NCI-H1417 treated with DMSO at 0.1 percent for 48 hours (cell line): ENCODE measurements at places on chromosomes 11 and 22.
A peak's percentile ranks its signal among the peaks of the same experiment; 100 is the strongest.

- DNase-seq = no peak
Measured at GRCh38 chr11:44645827-44646226, 80.4 kb downstream of the CD82 start.

- DNase-seq = no peak
Measured at GRCh38 chr11:1929621-1930461, 10.3 kb downstream of the TNNT3 start.

- no peak for DNase-seq
Measured at GRCh38 chr22:35634943-35635540, 13.2 kb upstream of the APOL6 start.

GRCh38 chr22:23259916-23260644, 79.8 kb downstream of the BCR start:
- no peak for DNase-seq

DNA sequence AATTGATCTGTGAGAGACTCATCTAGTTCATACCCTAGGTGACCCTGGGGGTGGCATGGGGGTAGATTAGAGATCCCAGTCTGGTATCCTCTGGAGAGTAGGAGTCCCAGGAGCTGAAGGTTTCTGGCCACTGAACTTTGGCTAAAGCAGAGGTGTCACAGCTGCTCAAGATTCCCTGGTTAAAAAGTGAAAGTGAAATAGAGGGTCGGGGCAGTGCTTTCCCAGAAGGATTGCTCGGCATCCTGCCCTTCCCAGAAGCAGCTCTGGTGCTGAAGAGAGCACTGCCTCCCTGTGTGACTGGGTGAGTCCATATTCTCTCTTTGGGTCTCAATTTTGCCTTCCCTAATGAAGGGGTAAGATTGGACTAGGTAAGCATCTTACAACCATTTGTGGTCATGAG, 653 bp downstream of the IL18BP start:
- DNase-seq = no peak

DNA sequence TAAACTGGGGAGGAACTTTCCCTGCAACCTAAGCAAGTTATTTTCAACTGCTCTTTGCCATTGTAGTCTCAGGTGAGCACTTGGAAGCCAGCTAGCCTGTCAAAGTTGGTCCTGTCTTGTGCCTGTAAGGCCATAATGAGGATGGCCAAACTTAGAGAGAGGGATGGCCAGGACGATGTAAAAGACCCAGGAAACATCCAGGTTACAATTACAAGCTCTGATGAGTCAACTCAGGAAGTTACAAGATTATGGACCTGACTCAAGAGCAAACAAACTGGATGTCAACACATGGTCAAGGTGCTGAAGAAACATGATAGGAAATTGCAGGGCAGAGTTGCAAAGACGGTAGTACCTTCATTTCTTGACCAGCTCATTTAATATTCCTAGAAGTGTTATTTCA, 1.6 kb downstream of the GTPBP1 start:
- DNase-seq = no peak

DNA sequence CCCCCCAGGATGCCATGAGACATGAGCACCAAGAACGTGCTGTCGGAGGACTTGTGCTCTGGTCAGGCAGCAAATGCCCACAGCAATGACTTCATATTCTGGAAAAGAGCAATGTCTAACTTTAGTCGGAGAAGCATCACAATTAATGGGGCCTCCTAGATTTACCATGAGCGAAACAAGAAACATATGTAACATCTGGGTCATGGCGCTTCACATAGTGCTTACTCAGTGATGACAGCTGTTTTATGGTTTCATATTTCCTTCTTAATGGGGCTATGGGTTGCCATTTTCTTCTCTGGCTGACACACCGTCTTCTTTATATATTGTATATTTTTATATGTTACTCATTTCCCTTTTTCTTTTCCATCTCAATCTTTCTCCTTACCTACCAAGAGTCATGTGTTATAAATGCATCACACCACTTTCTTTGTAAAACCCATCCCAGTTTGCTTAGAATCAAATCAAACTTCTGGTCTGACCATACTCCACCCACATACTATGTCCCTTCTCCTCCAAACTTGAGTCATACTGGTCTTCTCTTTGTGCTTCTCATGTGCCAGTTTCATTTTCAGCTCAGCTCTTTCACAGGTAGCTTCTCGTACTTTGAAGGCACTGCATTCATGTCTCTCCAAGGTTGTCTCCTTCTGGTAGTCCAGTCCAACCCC, 9.4 kb upstream of the CASP12 start:
- DNase-seq = no peak

GRCh38 chr11:34502949-34503348, 10.6 kb downstream of the ELF5 start:
- no peak for DNase-seq

DNA sequence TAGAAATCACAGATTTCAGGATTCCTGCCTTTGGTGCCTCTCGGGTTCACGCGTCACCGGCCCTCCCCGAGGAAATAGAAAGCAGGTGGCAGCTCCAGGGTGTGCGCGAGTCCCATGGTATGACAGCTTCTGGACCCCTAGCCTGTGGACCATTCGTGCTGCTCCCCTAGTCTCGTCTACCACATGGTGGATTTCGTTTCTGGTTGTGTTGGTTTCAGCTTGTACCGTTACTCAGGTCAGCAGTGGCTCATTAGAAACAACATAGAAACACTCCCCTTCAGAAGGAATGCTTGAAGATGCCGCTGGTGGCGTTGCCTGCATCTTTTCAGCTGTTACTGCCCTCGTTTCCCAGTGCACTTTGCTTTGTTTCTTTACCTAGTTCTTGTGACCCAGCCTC, 700 bp downstream of the TTC17 start:
- no peak for DNase-seq

DNA sequence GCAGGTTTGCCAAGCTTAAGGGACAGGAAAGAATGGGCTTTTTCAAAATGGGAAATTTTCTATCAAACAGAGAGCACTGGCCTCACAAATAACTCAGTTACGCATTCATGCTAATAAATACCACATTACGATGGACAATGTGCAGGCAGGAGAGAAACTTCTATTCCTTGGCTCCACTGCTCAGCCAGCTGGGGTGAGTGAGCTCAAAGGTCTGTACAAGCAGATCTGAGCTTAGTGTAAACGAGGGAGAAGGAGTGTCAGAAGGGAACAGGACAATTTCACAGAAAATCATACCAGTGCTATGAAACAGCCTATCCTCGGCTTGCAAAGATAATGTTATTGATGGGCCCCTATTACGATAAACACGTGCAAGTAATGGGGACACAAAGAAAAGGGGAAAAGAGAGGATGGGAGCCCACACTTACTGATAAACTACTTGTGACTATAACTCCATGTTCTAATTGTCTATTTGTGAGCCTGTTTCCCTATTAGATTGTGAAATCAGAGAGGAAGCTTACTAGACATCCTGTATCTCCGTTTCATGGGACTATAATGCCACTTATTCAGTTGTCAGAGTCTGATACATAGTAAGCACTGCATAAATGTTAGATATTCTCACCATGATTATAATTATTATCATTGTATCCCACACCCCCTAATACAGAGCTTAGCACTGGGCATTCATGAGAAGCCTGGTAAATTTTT, 46.3 kb downstream of the AMOTL1 start:
- no peak for DNase-seq

GRCh38 chr11:8813658-8814057, 97.3 kb upstream of the AKIP1 start:
- peak; percentile 2 for DNase-seq

- no peak for DNase-seq
Measured at GRCh38 chr22:24094966-24095365, 83.9 kb downstream of the CABIN1 start.

DNA sequence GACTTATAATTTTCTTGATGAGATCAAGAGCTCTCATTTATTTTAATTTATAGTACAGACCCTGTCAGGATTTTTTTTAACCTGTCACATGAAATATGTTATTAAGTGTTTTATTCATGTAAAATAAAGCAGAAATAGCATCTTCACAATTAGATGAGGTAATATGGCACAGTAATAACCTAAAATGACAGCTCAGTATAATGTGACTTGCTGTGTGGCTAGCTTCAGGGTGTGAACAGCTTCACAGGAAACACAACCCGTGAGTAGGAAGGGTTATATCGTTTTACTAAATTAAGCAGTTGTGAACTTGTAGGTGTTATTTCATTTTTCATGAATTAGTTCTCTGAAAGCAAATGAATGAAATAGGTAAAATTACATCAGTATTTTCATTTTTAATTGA, 366.9 kb upstream of the CHORDC1 start:
- DNase-seq = no peak

GRCh38 chr11:876545-876944, 33.9 kb downstream of the TSPAN4 start:
- peak; percentile 17 for DNase-seq

- no peak for DNase-seq
Measured at GRCh38 chr22:37896181-37896592, 9.9 kb upstream of the MICALL1 start.

- DNase-seq = no peak
Measured at GRCh38 chr11:70307176-70307575, 36.7 kb downstream of the PPFIA1 start.

DNA sequence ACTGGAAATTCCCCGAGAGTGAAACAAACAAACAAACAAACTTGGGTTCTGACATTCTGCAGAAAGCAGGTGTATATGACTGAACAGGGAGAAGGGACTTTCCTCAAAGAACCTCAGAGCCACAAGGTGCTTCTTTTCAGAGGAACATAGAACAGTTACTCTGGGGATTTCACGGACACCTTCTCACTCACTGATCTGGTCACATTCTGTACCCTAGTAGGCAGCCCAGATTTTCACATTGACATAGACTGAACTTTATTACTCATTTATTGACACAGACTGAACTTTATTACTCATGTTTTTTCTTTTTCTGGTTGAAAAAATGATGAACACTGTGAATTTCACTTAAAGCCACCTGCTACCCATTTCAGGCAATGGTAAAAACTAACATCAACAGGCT, 263.0 kb downstream of the OPCML start:
- no peak for DNase-seq

DNA sequence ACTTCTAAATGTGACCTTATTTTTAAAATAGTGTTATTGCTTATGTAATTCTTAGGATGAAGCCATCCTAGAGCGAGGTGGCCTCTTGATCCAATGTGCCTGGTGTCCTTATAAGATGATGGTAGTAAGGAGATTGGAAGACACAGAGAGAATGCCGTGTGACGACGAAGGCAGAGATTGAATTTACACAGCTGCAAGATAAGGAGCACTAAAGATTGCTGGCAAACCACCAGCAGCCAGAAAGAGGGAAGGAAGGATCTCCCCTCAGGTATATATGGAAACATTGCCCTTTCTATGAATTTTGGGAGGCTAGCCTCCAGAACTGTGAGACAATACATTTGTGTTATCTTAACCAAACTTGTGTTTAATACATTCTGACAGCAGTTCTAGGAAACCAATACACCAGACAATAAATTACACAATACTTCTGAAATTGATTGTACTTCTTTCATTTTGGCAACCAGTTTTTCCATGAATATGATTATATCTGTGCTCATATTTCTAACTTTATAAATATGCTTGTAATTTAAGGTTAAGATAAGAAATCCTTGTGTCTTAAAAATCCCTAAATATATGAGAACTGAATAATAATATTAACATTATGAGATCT, 86.3 kb upstream of the VPREB1 start:
- DNase-seq = no peak

- no peak for DNase-seq
Measured at GRCh38 chr11:22800482-22800881, 29.1 kb downstream of the SVIP start.

GRCh38 chr11:62449451-62449851, 30.6 kb downstream of the SCGB1A1 start:
- DNase-seq = no peak

DNA sequence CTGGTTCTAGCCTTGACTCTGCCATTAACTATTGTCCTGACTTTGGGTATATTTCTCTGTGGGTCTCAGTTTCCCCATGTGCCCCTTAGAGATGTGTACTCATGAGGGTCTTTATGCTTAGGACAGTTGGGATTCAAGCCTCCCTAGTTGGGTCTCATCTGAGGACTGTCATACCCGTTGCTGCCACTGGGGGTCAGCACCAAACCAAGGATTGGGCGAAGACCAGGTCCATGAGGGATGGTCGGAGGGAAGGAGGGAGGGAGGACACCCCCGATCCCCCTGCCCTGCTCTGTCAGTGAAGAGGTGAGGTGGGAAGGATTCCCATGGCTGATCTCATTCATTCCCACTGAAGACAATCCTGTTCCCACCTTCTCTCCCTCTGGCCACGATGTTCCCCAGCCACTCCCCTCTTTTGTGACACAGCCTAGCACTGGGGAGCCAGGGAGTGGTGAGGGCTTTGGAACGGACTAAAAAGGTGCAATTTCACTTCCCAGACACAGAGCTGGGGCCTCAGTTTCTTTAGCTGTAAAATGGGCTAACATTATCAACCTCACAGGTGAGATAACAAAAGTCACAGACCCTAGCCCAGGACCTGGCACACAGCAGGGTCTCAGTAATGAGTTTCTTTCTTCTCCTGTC, 12.4 kb upstream of the KLHL35 start:
- no peak for DNase-seq

DNA sequence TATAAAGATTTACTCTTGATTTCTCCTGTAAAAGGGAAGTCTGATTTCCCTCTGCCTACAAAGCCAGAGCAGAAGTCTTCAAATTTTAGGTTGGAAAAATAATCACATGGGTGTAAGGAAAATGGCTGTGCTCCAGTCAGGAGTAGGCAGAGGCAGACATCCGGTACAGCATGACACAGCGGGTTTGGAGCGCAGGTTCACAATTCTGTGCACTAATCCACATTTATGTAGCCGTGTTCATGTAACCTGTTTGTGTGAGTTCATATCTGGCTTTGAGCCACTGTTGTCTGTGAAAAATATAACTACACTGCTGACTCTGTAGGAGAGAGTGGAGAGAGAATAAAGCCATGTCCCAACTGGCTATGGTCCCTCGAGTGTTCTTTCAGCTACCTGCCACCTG, 248.0 kb downstream of the CASP12 start:
- DNase-seq = no peak

- no peak for DNase-seq
Measured at GRCh38 chr11:102626676-102627075, 1.5 kb upstream of the MMP20 start.

DNA sequence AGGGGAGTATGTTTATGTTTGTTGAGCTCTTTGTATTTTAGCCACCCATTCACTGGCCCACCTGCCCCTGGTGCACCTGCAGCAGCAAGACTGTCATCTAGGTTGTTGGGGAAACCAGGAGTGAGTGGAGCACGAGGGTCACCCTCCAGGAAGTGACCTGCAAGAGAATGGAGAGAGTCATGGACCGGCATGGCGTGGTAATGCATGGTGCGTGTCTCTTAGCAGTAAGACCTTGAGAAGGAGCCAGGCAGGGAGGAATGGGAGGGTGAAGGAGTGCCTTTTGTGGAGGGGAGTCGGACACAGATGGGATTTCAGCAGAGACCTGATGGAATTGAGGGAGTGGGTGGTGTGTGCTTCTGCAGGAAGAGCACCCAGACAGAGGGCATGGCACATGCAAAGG, 37.9 kb downstream of the KCNQ1 start:
- DNase-seq = no peak

DNA sequence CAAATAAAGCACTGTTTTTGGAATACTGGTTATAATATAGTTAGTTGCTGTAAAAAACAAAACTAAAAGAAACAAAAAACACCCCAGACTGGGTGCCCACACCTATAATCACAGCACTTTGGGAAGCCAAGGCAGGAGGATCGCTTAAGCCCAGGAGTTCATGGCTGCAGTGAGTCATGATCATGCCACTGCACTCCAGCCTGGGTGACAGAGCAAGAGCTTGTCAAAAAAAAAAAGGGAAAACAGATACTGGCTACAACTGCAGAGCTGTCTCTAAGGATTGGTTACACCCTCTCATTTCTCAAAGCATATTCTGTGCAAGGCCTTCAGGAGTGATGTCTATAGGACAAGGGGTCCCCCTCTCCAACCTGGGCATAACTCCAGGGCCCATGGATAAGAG, 14.6 kb upstream of the STK33 start:
- no peak for DNase-seq

GRCh38 chr11:108648528-108648885, 16.4 kb upstream of the DDX10 start:
- DNase-seq = no peak
